Stimulated activated CD4-positive, alpha-beta T cell treated with anti-CD3 and anti-CD28 coated beads, Interleukin-1b, Interleukin-23, amount 100 ng/mL, for 1 hour (primary cell): ENCODE measurements at places on chromosomes 2 and 18.

DNA sequence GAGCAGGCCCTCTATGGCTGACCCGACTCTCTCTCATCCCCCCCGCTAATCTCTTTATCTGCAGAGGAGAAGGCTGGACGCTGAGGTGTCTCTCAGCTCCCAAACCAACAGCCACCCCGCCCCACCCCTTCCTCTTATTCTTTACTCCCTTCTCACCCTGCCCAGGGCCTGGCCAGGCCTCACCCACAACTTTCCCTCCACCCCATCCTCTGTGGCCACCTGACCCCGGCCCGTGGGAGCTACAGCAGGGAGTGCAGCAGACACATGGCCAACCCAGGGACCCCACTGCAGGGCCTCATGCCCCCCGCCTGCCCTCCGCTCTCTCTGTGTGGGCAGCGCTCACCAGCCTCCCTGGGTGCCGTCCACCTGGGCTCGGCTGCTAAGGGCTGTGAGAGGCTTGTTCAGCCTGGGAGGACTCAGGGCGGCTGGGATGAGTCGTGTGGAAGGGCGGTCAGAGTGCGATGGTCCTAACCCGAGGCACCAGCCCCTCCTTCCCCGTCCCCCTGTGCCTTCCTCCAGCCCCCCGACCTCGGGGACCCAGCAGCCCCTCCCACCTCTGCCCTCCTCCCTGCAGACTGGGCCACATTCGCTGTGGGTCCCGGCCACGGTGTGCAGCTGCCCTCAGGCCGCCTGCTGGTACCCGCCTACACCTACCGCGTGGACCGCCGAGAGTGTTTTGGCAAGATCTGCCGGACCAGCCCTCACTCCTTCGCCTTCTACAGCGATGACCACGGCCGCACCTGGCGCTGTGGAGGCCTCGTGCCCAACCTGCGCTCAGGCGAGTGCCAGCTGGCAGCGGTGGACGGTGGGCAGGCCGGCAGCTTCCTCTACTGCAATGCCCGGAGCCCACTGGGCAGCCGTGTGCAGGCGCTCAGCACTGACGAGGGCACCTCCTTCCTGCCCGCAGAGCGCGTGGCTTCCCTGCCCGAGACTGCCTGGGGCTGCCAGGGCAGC is 6.8 kb downstream of the NEU4 start:
- no peak for DNase-seq

DNA sequence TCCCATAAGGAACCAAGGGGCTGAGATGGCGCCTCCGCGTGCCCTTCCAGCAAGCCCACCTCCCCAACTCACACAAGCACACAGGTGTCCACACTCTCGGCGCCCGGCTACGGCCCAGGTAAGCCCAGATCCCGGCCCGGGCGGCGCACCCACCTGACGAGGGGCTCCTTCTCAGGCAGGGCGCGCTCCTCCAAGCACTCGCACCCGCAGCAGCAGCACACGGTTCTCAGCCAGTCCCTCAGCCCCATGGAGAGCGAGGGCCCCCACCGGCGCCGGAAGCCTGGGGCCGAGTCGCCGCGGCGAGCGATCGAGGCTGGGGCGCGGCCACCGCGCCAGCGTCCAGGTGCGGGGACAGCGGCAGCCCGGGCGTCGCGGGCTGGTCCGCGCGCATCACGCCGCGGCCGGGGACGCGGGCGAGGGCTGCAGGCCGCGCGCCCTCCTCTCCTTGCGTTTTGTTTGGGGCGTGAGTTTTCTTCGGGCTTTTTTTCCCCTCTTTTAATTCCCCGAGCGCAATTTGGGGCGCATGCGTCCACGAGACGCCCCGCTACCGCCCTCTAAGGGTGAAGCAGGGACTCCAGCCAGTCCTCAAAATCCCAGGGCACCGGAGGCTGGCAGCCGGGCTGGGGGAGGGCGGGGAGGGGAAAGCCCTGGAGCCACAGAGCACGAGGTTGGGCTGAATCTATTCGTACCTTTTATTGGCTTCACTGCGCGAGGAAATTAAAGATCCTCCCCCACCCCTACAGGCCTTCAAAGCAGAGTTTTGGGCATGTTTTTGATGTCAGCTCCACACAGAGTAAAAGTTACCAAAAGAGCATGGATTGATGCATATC is at the start of gene MREG:
TSS of gene MREG (minus strand) at position 472 of the 830 bp plus-strand sequence. CDS start at position 248, 224 bp downstream.
- DNase-seq: peak; percentile 50

GRCh38 chr2:133333181-133333580 is 235.1 kb downstream of the NCKAP5 start:
- no peak for DNase-seq

GRCh38 chr2:115491186-115491793 is 1048.8 kb downstream of the DPP10 start:
- DNase-seq: no peak

- DNase-seq: no peak
Observed at GRCh38 chr2:235494716-235495372, 1.0 kb downstream of the AGAP1 start.

- no peak for DNase-seq
Observed at GRCh38 chr18:72180689-72181088, 363.5 kb downstream of the CBLN2 start.

DNA sequence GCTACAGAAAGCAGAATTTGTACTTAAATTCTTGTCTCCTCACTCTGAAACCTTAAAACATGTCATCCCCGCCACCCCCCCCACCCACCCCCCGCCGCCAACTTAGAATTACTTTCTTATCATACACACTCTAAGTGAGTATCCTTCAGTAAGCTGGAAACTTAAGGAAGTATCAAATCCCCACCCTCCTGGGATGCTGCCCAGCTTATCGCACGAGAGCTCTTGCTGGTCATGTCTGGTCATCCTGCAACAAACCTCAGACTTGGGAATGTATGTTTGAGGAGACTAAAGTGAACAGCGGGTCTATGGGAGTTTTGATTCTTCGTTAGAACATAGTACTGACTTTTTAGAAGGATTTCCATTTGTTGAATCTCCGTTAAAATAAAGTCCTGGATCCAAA is 203.3 kb downstream of the PTGR3 start:
- no peak for DNase-seq

GRCh38 chr18:64438178-64438577 is 289.3 kb upstream of the LINC00305 start:
- no peak for DNase-seq

DNA sequence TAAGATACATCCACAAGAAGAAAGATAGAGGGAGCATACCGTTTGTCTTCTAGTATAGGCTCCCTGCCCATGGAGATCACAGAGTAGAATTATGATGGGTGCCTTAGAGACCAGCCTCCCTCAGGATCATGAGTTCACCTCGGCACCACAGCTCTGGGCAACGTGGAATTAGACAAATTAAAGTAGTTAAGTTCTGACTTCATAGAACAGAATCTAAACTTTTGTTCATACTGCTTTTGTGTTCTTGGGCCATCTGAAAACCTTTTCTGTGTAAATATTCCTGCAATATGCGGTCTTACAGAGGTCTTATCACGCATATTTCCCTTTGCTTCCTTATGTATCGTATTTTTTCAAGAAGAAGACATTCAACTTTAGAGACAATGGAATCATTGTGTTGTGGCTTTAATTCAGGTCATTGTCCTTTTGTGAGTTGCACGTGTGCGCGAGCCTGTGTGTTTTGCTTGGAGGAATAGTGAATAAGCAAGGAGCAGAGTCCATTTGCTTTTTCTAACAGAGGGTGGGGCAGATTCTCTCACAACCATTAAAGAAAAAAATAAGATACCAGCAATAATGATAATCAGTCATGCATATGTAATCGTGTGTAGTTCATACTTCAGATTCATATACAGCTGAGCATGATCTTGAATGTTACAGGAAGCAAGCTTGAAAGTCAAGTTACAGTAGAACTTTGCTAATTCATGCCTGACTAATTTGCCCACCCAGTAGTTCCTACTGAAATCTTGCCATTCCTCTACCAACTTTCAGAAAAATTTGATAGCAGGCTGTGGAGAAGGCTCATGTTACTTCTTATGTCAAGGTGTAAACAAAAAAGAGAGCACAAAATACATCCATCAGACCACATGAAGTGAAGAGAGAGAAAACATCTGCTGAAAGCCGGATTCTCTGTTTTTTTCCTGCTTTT is 243.6 kb downstream of the NEDD4L start:
- DNase-seq: no peak

GRCh38 chr18:7572822-7573221 is 5.7 kb downstream of the PTPRM start:
- no peak for DNase-seq

- no peak for DNase-seq
Observed at GRCh38 chr18:49008156-49008555, 57.4 kb upstream of the SMAD7 start.

GRCh38 chr18:10457128-10457527 is 2.7 kb downstream of the APCDD1 start:
- no peak for DNase-seq

- DNase-seq: no peak
Observed at GRCh38 chr18:63534615-63535014, 7.6 kb upstream of the SERPINB12 start.
